ENCODE measurements at places on chromosomes 2 and 18.

- no peak for DNase-seq
These were observed 10.2 kb downstream of the BOK start for GRCh38 chr2:241568726-241569125.

- no peak for DNase-seq
These were observed 90.3 kb upstream of the CDH2 start for GRCh38 chr18:28267276-28267675.

DNA sequence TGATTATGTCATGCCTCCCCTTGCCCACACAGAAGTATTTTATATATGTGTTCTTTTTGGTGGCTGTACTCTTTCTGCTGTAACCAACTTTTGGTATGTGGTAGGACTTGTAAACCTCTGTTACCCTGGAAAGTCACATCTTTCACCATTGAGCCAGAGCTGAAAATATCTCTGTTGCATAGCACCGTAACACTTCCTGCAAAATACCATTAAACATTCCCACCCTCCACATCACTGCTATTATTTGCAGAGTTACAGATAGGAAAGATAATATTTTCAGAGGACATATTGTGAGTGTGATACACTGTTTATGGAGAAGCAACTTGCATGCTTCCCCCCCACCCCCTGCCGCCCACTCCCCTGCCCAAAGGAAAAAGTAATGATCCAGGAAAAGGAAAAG lies 44.8 kb downstream of the CAB39 start:
- DNase-seq: no peak

GRCh38 chr2:17181051-17181752 lies 337.0 kb downstream of the RAD51AP2 start:
- no peak for DNase-seq

- DNase-seq: no peak
These were observed 224.0 kb downstream of the AFF3 start for GRCh38 chr2:99918389-99918788.

DNA sequence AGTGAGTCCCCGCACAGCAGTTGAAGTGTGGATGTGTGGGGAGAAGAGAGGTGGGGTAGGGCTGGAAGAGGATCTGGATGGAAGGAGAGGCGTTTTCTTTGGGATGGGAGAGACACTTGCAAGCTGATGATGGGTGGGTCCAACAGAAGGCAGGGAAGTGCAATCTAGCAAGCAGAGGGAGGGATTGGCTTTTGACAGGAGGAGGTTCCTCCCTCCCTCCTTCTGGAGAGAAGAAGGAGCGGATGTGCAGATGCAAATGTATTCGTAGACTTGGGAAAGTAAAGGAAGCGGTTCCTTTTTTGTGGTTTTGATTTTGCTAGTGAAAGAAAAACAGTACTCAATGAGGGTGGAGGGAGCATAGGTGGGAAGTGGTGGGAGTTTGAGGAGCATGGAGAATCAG lies 48.9 kb downstream of the LAMA3 start:
- no peak for DNase-seq
